ENCODE measurements at places on chromosomes 12 and 14. TPM values are rescaled to one million over a fixed set of nuclear protein-coding genes. Genes with fewer than 3 reads are reported as not detected.
A peak's percentile ranks its signal among the peaks of the same experiment; 100 is the strongest.

The DNAI7 gene
- total RNA-seq: not detected

The MYO1H gene
- not detected for total RNA-seq

The ANKS1B gene
- total RNA-seq: 26.8 TPM

GRCh38 chr14:68946489-68946822 is 32.6 kb downstream of the ACTN1 start:
- DNase-seq: no peak

GRCh38 chr14:104794631-104794992 is 936 bp downstream of the AKT1 start:
- peak; percentile 45 for DNase-seq

DNA sequence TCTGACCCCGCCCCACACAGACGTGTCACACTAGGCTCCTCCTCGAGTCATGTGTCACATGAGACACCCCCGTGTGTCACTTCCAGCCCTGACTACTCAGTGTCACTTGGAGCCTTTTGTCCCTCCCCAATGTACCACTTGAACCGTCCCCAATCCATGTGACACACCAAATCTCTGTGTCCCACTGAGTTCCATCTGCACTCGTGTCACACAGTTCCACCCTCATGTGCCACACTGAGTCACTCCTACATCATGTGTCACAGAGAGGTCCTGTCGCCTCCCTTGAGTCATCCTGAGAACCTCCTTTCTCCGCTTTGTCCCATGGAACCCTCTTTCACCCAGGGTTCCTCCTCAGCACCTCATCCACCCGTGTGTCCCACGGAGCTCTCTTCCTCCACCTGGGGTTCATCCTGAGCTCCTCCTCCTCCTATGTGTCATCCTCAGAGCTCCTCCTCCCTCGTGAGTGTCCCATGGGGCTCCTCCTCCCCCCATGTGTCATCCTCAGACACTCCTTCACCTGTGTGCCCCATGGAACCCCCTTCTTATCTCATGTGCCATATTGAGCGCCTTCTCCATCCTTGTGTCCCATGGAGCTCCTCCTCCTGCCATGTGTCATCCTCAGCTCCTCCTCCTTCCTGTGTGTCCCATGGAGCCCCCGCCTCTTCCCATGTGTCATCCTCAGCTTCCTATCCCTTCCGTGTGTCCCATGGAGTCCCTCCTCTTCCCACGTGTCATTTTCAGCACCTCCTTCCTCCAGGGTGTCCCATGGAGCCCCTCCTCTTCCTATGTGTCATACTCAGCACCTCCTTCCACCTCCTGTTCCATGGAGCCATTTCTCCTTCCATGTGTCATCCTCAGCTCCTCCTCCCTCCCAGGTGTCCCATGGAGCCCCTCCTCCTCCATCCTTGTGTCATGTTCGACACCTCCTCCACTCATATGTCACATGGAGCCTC is 32.0 kb downstream of the RTL1 start:
- no peak for DNase-seq

DNA sequence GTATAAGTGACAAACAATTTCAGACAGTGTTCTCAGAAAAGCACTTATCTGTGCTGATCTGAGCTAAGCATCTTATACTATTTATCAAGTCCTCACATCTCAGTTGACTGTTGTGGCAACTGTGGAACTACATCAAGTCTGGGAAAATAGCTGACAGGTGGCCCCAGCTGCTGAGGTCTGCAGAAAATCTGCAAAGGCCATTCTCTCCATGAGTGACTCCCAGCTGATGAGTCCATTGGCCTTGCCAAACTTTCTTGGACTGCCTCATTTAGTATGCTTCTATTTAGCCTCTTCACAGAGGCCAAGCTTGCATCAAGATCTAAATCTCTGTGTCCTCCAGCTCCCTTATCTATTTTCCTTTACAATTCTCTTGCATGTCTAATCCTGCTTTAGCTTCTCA is 174.5 kb upstream of the RBM19 start:
- DNase-seq: no peak

- peak; percentile 21 for DNase-seq
These were observed 85.8 kb downstream of the EXOC5 start for GRCh38 chr14:57182760-57183503.

DNA sequence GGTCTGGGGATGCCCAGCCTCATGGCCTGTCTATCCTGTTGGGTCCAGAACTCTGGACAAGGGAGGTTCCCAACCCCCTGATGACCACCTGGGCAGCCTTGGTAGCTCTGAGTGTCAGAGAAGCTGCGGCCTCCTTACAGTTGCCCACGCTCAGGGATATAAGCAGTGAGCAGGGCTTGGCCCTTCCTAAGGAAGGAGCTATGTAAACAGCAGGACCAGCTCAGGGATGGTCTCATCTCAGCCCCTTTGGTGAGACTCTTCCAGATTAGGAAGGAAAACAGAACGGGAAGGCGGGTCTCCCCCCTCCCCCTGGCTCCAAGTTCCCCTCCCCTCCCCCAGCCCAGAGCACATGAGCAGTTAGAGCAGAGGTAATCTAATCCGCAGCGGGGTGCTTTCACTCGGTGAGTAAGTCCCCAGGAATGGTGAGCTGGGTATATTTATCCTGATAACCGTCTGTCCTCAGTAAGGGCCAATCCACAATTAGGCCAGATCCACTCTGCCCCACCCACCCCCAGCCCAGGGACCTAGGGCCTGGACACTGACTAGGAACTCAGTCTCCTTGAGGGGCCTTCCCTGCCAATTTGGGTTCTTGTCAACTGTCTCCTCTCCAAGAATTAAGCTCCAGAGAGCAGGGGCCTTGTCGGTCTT is 29.5 kb upstream of the RPLP0 start:
- peak; percentile 51 for DNase-seq

DNA sequence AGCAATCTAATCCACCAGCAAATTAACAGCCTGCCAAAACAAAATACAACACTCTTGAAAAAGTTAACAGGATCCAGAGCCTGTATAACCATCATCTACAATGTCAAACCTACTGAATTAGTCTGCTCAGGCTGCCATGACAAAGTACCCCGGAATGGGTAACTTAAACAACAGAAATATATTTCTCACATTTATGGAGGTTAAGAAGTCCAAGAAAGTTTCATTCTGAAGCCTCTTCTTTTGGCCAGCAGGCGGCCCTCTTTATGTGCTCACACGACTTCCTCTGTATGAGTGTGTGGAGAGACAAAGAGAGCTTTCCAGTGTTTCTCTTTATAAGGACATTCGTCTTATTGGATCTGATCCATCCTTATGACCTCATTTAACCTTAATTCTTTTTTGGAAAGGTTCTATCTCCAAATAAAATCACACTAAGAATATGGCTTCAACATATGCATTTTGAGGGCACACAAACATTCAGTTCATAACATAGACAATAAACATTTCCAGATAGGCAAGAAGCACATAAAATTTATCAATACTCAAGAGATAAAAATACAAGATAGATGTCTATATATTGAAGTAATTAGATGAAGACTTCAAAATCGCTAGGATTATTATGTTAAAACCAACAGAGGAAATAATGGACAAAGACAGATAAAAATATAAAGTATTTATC is 5.9 kb upstream of the RERG start:
- peak; percentile 75 for DNase-seq

GRCh38 chr14:75906680-75907280 is 75.0 kb downstream of the TGFB3 start:
- DNase-seq: peak; percentile 86

The TBC1D30 gene
- 11.1 TPM for total RNA-seq

The BRAP gene
- 21.7 TPM for total RNA-seq

DNA sequence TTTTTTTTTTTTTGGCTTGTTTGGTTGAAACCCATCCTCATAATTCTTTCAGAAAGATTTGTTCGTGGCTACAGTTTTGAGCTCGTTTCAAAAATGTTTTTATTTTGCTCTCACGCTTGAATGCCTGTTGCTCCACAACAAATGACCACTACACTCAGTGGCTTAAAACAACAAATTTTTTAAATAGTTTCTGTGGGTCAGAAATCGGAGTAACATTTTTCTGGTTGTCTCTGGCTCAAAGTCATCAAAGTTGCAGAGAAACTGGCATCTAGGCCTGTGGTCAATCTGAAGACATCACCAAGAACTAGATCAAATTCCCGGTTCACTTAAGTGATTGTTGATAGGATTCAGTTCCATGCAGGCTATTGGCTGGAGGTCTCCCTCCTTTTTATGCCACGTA is 560.0 kb downstream of the SNAPC1 start:
- DNase-seq: no peak

- DNase-seq: no peak
These were observed 2.2 kb downstream of the SLC25A21 start for GRCh38 chr14:37170237-37170636.

The TIMELESS gene
- 8.1 TPM for total RNA-seq

The RESF1 gene
- total RNA-seq: 80.0 TPM

The HOXC4 gene
- total RNA-seq: 2.6 TPM

The SDS gene
- total RNA-seq: not detected

DNA sequence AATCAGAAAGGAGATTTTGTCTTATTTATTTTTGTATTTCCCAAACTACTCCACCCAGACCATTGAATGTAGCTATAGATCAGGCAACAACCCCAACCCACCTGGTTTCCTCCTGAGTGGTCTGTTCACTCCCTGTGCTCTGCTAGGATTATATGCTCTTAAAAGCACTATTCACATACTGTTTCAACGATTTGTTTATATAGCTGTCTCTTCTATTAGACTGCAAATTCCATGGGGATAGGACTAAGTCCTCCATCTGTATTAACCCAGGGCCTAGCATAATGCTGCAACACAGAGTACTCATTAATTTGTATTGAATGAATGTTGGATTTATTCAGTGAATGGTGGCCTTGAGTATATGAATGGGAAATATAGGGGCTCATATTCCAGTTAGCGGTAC is 307.6 kb downstream of the RAD51B start:
- no peak for DNase-seq

DNA sequence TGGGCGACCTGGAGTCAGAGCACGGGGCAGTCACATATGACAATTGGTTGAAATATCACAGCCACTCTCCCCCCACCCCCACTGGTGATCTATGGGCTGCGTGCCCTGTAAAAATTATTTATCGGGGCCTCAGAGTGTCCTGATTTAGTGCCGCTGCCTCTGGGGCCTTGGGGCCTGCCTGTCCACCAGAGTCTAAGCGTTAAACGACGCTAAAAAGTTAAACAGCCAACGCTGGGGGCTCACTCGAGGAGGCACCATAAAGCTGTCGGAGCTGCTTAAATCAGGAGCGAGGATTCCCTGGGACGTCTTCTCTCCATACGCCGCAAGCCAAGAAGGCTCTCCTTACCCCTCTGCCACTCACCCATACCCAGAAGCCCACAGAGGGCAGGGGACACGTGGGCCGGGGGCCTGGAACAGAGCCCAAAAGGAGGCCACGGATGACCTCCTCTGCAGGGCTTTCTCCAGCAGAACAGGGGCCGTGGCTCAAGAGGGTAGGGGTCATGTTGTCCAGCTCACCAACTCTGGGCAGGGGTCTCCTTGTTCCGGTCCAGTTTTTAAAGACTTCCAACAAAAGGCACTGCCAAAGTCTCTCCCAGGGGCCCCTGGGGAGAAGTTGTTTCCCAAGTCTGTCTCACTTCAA is 42.2 kb downstream of the SMUG1 start:
- no peak for DNase-seq

GRCh38 chr12:15393037-15393436 is 70.7 kb downstream of the PTPRO start:
- no peak for DNase-seq

The NUBPL gene
- 10.7 TPM for total RNA-seq

GRCh38 chr12:10632226-10632625 is 18.8 kb upstream of the MAGOHB start:
- DNase-seq: no peak

DNA sequence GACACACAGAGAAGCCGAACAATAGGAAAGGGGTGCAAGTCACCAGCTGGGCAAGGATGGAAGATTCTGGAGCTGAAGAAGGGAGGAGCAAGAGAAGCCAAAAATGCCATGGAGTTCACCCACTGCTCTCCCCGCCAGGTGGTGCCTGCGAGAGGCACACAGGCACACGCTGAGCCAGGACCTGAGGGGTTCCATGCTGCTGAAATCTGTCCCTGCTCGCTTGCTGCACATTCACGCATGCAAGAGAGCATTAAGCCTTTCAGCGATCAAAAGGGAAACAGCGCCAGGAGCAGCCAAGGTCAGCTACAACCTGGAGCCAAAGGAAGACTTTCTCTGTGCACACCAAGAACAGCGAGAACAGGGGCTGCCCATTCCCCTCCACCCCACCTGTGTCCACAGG is 104.1 kb downstream of the ANO2 start:
- no peak for DNase-seq

GRCh38 chr12:102669056-102669455 is 188.7 kb upstream of the IGF1 start:
- DNase-seq: no peak

DNA sequence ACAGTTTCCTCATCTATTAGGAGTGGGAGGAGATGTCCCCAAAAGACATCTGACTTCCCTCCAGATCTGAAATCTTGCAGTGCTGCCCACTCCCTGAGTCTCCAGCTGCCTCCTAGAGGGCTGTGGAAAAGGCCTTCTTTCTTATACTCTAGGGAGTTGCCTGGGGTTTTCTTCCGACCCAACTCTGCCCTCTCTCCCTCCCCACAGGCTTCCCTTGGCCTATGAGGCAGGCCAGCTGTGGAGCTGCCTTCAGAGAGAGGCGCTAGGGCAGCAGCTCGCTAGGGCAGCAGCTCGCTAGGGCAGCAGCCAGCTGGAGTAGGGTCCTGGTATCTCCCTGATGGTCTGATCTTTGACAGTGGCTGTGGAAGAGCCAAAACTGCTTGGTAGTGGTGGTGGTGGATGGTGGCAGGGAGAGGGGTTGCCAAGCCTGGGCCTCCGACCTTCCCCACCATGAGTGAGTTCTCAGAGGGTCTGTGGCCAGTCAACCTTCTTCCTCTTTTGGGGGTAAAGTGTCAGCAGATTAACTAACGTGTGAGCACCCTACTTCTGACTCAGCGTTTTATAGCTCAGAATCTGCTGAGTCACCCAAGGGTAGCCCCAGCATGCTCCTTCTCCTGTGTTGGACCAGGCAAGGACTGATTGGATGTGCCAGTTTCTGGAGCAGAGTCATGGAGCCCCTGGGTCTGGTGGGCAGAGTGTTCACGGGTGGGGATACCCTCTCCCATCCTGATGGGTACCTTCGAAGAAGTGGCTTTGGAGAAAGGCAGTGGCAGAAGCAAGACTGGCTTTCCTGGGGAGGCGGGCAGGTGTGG is 2.3 kb downstream of the SLC48A1 start:
- DNase-seq: no peak

The DIO3 gene
- 1.8 TPM for total RNA-seq

The B3GNT4 gene
- total RNA-seq: not detected

The BCL7A gene
- total RNA-seq: 11.6 TPM

DNA sequence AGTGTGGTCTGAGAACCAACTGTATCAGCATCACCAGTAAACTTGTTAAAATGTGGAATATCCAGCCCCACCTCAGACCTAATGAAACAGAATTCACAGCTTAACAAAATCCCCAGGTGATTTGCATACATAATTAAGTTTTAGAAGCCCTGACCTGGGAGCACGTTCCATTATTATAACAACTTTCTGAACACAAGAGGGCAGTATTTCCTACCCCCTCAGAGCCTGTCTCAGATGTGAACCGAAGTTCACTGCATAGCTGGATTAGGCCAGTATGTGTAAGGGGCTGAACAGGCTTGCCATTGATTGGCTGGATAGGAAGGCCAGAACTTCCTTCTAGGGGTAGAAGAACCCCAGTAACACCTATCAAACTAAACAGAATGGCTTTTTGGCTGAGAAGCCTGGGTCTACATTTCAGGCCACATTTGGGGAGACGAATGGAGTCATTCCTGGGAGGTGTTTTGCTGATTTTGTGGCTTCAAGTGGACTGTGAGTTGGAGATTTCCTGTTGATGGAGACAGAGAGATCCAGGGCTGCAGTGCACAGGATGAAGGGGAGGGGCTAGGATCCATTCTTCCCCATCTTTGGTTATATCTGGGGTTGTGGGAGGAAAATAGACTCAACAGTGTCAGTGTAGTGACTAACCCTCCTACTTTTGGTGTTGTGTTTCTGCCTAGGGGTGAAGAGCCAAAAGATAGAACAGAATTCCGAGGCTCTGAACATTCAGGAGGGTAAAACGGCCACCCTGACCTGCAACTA is 94.7 kb upstream of the OR4E1 start:
- DNase-seq: no peak
